ENCODE measurements at places on chromosomes 6 and 20.

- DNase-seq: peak; percentile 23
- peak within 1 kb of the TSS; percentile 31 for H3K4me3 ChIP-seq
- peaks cover 14% of the 10 kb centered on the region for H3K4me1 ChIP-seq
- no peak within 1 kb of the TSS for H3K27ac ChIP-seq
Observed at GRCh38 chr20:37902504-37903313, at the start of gene VSTM2L. Gene VSTM2L (plus strand): TSS chr20:37903127. CDS start chr20:37903351, 224 bp downstream.

- no peak for DNase-seq
- no peaks in the 10 kb centered on the region for H3K36me3 ChIP-seq
- H3K27ac ChIP-seq: no peak overlapping the region
- H3K4me3 ChIP-seq: no peak overlapping the region
- H3K4me1 ChIP-seq: no peaks in the 10 kb centered on the region
- no peaks in the 10 kb centered on the region for H3K27me3 ChIP-seq
Observed at GRCh38 chr20:7308163-7308562, 540.7 kb downstream of the BMP2 start.

DNA sequence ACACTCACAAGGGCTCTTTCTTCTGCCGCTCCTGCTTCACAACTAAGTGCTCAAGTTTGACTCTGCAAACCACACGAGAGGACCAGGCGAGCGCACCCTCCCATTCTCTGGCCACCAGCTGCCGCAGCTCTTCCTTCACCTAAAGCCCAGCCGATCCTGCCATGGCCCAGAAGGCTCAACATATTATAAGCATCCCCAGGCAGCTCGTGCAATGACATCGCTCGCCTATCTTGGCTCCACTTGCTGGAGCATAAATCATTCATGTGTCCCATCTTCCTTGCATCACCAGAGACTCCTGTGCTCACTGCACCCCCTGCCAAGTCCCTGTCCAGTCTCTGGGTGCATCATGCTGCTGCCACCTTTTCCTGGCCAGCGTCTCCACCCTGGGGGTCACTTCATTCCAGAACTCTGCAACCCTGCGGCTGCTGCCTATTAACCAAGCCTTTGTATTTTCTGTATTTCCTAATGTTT, 59.0 kb downstream of the PSMG4 start:
- no peak overlapping the region for H3K27ac ChIP-seq
- peaks cover 4% of the 10 kb centered on the region for H3K27me3 ChIP-seq
- peaks cover 19% of the 10 kb centered on the region for H3K4me1 ChIP-seq
- H3K36me3 ChIP-seq: no peaks in the 10 kb centered on the region
- no peak for DNase-seq

GRCh38 chr6:170152124-170152926, 138.6 kb downstream of the DLL1 start:
- H3K36me3 ChIP-seq: no peaks in the 10 kb centered on the region
- H3K4me3 ChIP-seq: no peak overlapping the region
- no peak for DNase-seq
- peaks cover 15% of the 10 kb centered on the region for H3K4me1 ChIP-seq
- peaks cover 14% of the 10 kb centered on the region for H3K27me3 ChIP-seq

- DNase-seq: no peak
- no peaks in the 10 kb centered on the region for H3K27me3 ChIP-seq
- no peaks in the 10 kb centered on the region for H3K4me1 ChIP-seq
Observed at GRCh38 chr6:155832596-155832995, 377.0 kb upstream of the NOX3 start.

- no peaks in the 10 kb centered on the region for H3K27me3 ChIP-seq
- H3K27ac ChIP-seq: no peak overlapping the region
- DNase-seq: no peak
Observed at GRCh38 chr6:34914358-34914757, 25.3 kb downstream of the ANKS1A start.

DNA sequence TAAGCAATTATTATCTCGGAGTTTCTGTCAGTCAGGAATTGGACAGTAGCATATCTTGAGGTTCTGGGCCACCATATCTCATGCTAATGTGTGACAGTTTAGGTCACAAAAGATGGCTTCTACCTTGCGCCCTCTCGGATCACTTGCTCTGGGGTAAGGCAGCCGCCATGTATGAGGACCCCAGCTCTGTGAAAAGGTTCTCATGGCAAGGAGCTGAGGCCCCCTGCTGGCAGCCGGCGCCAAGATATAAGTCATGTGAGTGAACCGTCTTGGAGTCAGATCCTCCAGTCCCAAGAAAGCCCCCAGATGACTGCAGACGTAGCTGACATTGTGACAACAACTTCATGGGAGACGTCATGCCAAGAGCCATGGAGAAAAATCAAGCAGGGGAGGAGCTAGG, 670.8 kb downstream of the KIF16B start:
- no peak overlapping the region for H3K4me3 ChIP-seq
- no peaks in the 10 kb centered on the region for H3K4me1 ChIP-seq
- no peaks in the 10 kb centered on the region for H3K27me3 ChIP-seq
- H3K36me3 ChIP-seq: no peaks in the 10 kb centered on the region
- H3K27ac ChIP-seq: no peak overlapping the region
- DNase-seq: no peak

- no peak overlapping the region for H3K4me3 ChIP-seq
- no peak for DNase-seq
- H3K27ac ChIP-seq: no peak overlapping the region
- no peaks in the 10 kb centered on the region for H3K4me1 ChIP-seq
- peaks cover 41% of the 10 kb centered on the region for H3K27me3 ChIP-seq
Observed at GRCh38 chr6:13987400-13987865, 62.7 kb downstream of the RNF182 start.

DNA sequence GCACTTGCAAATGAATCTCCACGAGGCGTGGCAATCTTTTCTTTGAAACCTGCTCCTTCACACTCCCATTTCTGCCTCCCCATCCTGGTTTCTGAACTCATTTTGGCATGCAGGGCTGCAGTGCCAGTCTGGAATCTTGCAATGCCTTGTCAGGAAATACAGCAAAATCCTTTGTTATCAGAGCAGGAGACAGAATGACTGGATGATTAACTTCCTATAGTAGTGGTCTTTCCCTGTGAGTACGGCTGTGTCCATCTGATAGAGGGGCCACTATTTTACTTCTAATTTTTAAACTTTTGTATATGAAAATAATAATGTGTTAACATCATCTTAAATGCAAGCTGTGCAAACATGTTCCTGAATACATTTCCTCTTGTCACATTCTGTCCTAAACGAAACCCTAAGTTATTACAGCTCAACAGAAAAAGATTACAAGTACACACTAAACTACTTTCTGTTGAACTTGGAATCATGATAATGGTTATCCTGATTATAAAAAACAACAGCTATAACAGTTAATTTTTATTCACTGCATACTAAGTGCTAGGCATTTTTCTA, 140.2 kb downstream of the KIF13A start:
- H3K4me3 ChIP-seq: no peak overlapping the region
- peaks cover 1% of the 10 kb centered on the region for H3K4me1 ChIP-seq
- no peak overlapping the region for H3K27ac ChIP-seq
- no peak for DNase-seq
- H3K27me3 ChIP-seq: peaks cover 10% of the 10 kb centered on the region

All from activated CD4-positive, alpha-beta memory T cell treated with anti-CD3 and anti-CD28 coated beads for 36 hours (primary cell).